SK-N-SH (cell line): ENCODE measurements at places on chromosomes 2 and 18.

- DNase-seq: no peak
Observed at GRCh38 chr18:43507842-43508481, 230.7 kb upstream of the SYT4 start.

DNA sequence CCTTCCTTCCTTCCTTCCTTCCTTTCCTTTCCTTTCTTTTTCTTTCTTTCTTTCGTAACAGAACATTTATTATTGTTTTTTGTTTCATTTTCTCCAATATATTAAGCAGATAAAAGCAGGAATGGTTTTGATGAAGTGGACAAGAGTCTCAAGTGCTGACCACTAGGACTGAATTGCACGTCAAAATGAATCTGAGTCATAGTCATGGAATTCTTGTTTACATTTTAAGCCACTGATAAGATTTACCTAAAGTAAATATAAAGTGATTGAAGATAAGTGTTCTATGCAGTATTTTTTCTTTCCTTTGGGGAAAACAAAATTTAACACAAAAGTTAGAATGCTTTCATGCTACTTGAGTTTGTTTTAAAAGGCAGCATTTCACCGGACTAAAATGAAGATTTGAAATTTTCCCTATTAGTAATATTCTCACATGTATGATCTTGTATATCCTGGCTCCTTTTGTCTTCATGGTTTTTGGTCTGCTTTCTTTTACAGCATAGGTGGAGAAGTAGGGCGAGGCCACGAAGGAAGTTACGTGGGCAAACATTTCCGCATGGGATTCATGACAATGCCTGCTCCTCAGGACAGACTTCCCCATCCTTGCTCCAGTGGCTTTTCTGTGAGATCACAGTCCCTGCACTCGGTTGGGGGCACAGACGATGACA, 113.5 kb downstream of the NYAP2 start:
- no peak for DNase-seq

DNA sequence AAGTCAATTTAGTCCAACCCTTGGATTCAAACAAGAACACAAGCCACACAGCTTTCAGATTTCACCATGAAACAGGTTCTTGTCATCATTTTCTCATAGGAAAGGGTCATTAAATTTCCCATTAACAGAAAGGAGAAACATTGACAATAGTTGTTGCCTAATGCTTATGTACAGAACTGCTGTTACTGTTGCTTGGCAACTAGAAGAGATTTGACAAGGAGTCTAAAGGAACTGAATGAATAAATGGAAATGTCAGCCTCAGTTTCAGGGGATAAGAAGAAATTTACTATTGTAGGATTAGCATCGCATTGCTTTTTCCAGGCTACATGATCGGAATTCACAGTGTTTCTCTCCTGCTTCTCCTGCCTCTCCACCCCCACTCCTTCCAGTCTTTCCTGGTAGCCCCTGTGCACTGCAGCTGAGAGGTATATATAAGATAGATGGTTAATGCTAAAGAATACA, 90.3 kb downstream of the SPATS2L start:
- DNase-seq: no peak

GRCh38 chr2:207869784-207870778, 100.4 kb upstream of the FZD5 start:
- no peak for DNase-seq

- DNase-seq: no peak
Observed at GRCh38 chr2:132588576-132588975, 81.4 kb downstream of the LYPD1 start.

DNA sequence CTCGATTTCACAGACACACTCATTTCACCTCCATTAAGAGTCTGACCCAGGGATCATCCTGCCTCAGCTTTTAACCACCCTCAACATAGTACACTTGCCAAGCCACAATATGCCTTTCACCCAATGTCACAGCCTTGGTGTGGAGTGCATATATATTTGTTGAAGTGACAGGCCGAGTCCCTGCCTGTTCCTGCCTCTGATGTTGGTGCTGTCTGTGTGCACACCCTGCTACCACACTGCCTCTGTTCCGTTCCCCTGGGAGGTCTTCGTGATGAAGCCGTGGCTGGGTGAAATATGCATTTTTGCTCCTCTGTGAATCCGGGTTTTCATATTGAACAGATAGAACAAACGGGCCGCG, 90.3 kb downstream of the RNF144A start:
- DNase-seq: no peak

DNA sequence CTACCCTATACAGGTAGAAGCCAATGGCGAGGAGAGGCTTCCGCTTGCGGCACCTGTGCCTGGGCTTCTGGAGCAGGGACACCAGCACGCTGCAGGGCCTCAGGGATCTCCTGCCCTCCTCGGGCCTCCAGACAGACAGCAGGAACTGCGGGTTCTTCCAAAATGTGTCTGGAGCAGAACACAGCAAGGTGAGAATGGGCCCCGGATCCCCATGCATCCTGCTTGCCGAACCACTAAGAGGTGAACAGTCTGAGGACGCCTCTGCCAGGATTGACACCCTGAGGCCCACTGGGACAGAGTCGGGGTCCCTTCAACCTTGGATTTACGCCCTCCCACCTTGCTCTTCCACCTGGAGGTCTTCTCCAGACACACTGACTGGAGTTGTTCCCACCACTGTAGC, 25.4 kb downstream of the CAPN14 start:
- DNase-seq: no peak

GRCh38 chr2:230161184-230161583, 58.6 kb downstream of the SP110 start:
- no peak for DNase-seq

GRCh38 chr2:190357600-190357999, 14.2 kb downstream of the INPP1 start:
- no peak for DNase-seq

DNA sequence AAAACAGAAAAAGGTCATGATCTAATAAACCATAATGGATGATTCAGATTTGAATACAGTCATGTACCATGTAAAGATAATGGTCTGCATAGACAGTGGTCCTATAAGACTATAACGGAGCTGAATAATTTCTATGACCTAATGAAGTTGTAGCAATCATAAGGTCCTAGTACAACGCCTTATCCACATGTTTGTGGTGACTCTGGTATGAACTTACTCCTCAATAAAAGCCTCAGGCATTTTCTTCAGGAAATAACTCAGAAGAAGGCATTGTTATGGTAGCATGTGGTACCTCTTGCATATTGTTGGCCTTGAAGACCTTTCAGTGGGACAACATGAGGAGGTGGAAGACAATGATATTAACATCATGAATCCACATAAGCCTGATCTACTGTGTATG, 883.3 kb downstream of the CNTNAP5 start:
- DNase-seq: no peak

DNA sequence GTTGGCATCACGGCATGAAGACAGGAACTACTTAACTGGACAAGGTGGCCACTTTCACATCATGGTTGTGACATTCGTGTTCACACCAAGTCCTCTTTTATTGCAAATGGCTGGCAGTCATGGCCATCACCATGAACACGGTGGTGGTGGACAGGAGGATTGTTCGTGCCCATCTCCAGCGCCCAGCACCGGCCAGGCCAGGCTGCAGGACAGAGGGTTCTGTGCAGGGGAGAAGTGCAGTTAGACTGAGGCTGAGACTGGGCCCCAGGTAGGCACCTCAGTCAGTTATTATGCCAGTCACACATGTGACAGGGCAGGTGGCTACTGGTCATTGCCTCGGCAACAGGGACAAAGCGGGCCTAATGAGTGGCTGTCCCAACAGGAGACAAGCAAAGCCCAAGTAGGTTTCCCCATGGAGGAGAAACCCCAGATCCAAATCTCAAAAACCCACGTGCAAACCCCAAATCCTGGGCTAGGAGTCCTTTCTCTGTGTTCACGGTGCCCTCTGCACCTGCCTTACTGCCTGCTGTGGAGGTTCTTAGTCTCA, 468.1 kb upstream of the MYT1L start:
- DNase-seq: no peak

DNA sequence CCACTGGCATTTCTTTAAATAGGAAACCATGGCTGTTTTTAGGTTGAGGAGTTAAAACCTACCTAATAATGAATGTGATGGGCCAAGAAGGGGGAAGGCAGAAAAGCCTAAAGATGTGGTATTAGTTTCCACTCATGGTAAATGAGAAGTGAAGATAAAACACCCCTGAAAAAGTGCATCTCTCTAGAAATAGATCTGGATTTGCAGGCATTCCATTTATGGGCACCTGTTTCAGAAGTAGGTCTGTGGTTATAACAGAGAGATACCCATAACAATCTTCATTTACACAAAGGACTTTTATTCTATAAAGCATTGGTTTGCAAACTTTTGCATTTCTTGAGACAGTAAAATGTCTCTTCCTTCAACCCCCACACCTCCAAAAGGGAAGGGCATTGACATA, 62.1 kb downstream of the PRKCE start:
- no peak for DNase-seq

GRCh38 chr2:203915256-203915655, 21.3 kb upstream of the ICOS start:
- no peak for DNase-seq

DNA sequence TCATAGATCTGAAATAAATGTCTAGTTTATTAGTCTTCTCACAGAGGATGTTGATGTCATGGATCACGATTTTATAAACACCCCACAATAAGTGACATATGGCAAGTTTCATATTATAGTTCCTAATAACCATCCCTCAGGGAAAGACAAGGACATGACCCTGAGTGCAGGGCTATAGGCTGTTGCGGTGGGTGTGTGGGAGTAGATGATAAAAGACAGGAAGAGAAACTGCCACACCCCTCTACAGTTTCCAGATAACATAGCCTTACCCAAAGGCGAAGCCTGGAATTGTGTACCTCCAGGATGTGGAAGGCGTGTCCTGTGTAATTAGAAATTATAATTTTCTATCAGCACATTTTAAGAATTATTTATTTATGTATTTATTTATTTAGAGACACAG, 2.4 kb upstream of the NEDD4L start:
- no peak for DNase-seq

- no peak for DNase-seq
Observed at GRCh38 chr2:151476287-151476686, 66.6 kb downstream of the RIF1 start.

- no peak for DNase-seq
Observed at GRCh38 chr2:172664766-172665165, 70.9 kb upstream of the RAPGEF4 start.

- no peak for DNase-seq
Observed at GRCh38 chr2:162261032-162261945, 18.0 kb upstream of the FAP start.

- DNase-seq: no peak
Observed at GRCh38 chr2:23248667-23249066, 136.3 kb upstream of the KLHL29 start.

DNA sequence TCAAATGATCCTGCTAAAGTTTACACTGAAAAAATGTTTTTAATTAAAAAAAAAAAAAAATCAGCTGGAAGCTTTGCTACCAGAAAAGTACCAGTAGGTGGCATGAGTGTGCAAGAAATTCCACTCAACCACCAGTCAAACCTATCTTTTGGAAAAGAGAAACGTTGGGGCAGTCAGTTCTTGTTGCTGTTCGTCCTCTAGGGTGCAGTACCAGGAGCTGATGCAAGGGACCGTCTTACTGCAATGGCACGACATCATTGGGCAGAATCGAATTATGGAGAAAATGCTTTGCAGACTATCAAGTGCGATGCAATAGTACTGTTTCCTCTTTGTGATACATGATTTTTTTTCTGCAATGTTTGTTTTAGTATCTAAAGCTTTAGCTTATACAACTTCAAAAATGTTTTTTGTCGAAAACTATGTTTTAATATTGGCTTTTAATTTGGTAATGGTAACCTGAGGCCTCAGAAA, 18.3 kb downstream of the YPEL5 start:
- peak; percentile 88 for DNase-seq

- no peak for DNase-seq
Observed at GRCh38 chr2:46666044-46666679, 186.8 kb downstream of the TMEM247 start.

DNA sequence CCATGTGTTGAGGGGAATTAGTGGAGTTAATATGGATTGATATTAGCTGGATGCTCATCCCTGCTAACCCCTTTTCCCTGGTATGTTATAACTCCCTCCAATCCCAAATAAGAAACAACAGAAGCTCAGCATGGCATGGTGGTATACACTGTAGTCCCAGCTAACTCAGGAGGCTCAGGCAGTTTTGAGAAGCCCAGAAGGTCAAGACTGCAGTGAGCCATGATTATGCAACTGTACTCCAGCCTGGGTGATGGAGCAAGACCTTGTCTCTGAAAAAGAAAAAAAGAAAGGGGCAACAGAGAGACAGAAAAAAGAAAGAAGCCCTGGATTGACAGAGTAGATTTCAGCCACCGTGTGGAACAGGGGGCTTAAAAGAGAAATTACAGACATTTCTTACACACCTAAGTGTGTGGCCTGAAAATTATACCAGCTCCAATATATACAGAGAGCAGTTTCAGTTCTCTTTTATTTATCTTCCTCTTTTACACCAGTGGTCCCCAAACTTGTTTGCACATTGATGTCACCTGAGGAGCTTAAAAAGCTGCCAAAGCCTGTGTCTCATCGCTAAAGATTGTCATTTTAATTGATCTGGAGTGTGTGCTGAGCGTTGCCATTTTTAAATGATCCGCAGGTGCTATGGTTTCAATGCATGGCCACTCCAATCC, 203.6 kb downstream of the UBE2E3 start:
- DNase-seq: no peak

- no peak for DNase-seq
Observed at GRCh38 chr2:40740419-40740818, 288.5 kb upstream of the SLC8A1 start.

DNA sequence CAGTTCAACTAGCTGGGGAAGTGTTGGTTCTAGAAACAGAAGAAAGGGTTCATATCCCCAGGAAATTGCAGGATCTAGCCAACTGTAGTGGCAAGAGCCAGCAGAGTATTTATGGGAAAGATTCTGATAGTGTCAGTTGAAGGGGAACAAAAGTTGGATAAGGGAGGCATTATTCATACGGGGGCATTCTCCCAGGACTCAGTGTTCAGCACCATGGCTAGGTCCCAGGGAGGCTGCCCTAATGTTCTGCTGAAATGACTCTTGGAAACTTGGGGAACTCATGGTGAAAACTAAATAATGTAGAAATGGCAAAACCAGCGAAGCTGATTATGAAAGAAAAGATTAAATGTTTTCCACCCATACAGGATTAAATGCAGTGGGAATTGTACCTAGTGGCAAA, 543.7 kb downstream of the TRIB2 start:
- no peak for DNase-seq

DNA sequence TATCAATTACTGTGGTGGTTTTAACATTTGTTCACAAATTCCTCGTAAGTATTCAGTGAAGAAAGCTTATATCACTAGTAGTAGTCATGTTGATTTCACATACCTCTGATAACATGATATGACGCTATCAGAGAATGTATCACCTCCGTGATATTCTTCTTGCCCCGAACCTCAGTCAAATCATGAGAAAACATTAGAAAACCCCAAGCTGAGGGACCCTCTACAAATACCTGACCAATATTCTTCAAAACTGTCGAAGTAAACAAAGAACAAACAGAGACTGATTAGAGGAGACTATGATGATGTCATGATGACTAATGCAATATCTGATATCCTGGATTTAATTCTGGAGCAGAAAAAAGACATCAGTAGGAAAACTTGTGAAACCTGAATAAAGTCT, 85.6 kb upstream of the SPOPL start:
- no peak for DNase-seq
